NCI-H187 (cell line): ENCODE measurements at places on chromosomes 5 and 9.

- no peak for DNase-seq
Measured at GRCh38 chr5:54311176-54311677, 854 bp upstream of the ARL15 start.

GRCh38 chr5:141747152-141748141 is 65.4 kb upstream of the ARAP3 start:
- DNase-seq = peak; percentile 88

- DNase-seq = no peak
Measured at GRCh38 chr5:177183142-177183541, 49.6 kb downstream of the NSD1 start.

- DNase-seq = no peak
Measured at GRCh38 chr5:54383941-54384340, 71.6 kb upstream of the HSPB3 start.

- DNase-seq = no peak
Measured at GRCh38 chr5:163569284-163569683, 63.9 kb downstream of the MAT2B start.

DNA sequence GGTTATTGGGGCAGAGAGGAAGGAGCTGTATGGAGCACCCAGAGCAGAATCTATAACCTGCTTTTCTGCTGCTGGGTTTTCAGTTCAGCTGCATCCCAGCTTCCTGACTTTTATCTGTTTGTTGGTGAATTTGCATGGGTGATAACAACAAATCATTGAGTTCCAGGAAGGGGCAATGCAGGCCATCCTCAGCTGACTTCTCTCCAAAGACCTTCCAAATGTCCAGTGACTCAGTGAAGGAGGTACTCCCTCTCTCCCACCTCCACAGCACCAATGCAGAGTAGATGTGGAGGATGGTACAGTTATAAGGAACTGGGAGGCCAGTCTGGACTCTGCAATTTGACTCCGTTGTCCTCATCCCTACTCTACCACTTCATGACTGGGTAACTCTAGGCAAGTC is 1.6 kb upstream of the TXN start:
- DNase-seq = no peak

DNA sequence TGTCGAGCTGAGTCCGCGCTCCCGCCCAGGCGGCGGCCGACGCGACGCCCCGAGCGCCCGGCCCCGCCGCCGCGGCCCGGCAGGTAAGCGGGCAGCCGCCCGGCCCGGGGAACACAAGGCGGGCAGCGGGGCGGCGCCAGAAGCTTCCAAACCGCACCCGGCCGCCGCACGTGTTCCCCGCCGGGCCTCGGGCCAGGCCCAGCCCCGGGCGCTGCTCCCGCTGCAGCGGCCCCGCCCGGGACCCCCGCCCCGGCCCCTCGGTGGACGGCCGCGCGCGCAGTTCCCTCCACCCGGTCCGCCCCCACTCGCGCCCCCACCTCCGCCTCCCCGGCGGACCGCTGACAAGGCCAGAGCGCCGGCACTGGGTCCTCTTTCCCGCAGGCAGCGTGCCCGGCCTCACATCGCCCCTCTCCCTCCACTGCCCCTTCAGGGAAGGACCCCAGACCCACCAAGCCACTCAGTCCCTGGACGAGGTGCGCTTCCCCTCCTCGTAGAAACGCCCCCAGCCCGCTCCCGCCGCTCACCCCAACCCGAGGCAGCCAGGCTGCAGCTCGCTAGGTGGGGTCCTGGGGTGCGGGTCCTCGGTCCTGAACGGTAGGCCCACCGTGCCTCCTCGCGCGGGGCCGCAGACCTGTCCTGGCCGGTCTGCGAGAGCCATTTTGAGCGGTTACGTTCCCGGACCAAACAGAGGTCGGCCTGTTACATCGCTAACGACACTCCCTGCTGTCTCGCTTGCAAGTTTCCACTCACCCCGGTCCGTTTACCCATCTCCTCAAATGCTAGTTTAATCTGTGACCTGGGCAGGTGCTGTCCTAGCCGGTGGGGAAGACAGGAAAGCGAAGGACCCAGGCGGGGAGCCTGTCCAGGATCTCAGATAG is 475 bp downstream of the WDR5 start:
- DNase-seq = no peak

GRCh38 chr5:6195711-6196358 is 182.5 kb downstream of the MED10 start:
- DNase-seq = no peak

- no peak for DNase-seq
Measured at GRCh38 chr9:104608336-104608735, 2.9 kb upstream of the OR13C2 start.

- DNase-seq = no peak
Measured at GRCh38 chr5:88845081-88845697, 37.8 kb downstream of the MEF2C start.

GRCh38 chr5:127876384-127876783 is 173.2 kb downstream of the CCDC192 start:
- no peak for DNase-seq
